ENCODE measurements at places on chromosomes 7 and 10. TPM values are rescaled to one million over a fixed set of nuclear protein-coding genes. Genes with fewer than 3 reads are reported as not detected.

DNA sequence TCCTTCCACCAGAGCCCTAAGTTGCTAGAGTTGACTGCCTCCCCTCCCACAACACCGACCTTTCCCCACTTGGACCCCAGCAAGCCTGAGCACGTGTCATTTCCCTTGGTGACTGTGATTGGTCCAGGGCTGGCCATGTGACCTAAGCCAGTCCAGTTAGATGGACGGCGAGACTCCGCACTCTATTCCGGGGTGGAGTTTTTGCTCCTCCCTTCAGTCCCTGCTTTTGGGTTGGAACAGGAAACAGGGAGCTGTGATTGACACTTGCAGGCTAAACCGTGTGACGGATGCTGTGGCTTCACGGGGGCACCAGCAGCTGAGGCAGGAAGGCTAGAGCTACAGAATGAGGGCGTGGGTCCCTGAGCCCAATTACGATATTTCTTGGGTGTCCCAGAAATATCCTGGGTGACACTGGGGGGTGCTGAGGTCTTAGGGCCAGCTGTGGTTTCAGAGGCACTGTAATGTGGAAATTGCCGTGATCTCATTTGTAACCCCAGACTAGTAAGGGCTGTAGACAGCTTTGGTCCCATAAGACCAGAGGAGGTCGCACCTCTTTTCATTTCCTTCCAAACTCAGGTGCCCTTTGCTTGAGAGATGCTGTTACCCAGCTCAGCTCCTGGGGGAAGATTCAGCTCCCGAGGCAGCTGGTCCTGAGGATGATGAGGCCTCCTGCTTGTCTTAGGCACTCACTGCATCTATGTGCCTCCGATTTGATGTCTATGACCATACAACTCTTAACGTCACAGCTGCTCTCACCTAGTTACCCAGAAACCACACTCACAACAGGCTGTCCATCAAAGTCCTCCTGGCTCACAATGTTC is 102.7 kb upstream of the NPTX2 start:
- DNase-seq, result no peak

DNA sequence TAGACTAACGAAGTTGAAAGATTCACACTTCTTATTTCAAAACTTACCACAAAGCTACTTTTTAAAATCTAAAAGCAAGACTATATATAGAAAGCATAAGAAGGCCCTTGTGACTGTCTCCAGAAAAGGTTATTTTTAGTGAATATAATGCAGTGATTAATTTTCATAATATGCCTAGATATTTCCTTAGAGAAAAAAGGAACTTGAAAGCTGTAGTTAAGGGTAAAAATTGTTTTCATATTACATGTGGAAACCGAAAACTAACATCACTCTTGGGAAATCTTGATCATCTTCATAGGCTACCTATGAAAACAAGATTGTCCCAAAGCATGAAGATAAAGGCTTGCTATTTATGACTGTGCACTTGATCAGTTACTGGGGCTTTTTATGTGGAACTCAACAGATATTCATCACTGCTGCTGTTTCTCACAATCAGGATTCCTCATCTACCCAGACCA is 223.2 kb downstream of the SH2D4B start:
- no peak for DNase-seq

DNA sequence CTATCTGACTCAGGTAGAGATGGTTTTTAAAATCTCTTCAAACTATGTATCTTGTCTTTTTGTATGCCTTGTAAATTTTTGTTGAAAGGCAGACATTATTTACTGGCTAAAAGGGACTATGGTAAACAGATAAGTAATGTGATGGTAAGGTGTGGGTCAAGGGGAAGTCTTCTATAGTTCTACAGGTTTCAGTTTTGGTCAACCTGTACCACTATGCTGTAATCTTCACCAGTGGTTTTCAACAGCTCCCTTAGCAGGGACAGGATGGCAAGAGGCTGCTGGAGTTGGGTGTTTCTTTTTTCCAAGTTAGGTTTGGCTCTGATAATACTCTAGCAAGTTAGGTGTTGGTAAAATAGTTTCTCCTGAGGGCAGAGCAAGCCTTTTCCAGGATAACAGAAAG is 32.7 kb upstream of the FZD8 start:
- no peak for DNase-seq

DNA sequence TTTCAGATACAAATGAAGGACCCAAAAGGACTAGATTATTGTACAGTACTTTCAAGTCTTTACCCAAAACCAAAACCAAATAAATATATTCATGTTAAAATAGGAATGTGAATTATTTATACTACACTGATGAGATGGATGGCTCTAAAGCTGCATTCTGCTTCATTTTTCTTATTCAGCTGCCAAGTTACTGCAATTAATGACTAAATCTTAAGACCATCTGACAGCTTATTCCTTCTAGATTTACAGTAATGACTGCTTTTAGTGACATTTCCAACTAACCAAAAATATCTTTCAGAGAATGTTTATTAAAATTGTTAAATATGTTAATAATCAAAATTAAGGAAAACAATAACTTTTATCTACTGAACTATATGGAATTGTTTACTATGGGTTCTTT is 20.9 kb downstream of the ENKUR start:
- no peak for DNase-seq

DNA sequence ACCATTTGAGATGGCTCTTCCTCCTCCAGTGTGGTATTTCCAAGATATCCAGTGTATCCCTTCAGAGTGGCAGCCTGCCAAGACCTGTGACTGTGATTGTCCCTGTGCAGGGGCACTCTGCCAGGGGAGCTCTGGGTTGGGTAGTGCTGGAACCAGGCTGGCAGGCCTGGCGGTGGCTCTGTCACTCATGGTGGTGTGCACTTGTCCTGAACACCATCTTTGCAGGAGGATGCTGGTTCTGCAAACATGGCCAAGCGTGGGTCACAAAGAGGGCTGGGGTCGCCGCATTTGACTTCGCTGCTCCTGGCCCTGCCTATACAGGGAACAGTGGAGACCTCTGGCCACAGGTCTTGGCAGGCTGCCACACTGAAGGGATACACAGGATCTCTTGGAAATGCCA is 205.2 kb downstream of the PRPF18 start:
- no peak for DNase-seq

- DNase-seq, result peak; percentile 28
These were observed 115.4 kb downstream of the RPS24 start for GRCh38 chr10:78148961-78149612.

- DNase-seq, result no peak
These were observed 110.9 kb downstream of the COL13A1 start for GRCh38 chr10:69912589-69912988.

- DNase-seq, result peak; percentile 97
These were observed 74.3 kb downstream of the SAMD9 start for GRCh38 chr7:93043385-93043985.

- no peak for DNase-seq
These were observed 64.9 kb downstream of the LCOR start for GRCh38 chr10:96896884-96897589.

DNA sequence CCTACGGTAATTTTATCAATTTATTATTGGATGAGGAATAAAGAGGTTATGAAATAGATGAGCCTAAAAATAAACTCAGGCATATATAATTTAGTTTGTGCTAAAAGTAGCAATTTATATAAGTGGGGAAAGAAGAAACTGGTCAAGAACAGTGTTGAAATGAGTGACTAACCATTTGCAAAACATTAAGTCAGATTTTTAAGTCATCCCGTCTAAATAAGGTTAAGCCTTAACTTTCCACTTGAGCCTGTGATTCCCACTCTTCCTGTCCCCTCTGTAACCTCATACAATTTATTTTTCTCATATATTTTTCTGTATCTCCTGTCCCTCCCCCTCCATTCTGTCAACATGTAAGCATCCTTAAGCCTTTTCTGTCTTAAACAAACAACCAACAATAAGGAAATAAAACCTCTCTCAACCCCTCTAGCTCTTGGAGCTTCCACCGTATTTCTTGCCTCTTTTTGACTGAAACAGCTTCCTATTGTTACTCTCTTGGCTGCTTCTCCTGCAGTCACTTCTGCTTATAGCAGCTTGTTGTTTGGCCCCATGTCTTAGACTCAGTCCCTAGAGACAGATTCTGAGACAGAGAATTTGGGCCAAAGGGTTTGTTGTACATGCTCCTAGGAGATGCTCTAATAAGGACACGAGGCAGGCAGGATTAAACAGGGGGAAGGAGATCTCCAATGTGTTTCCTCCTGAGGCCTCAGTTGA is 109.7 kb downstream of the GNAI1 start:
- peak; percentile 32 for DNase-seq

DNA sequence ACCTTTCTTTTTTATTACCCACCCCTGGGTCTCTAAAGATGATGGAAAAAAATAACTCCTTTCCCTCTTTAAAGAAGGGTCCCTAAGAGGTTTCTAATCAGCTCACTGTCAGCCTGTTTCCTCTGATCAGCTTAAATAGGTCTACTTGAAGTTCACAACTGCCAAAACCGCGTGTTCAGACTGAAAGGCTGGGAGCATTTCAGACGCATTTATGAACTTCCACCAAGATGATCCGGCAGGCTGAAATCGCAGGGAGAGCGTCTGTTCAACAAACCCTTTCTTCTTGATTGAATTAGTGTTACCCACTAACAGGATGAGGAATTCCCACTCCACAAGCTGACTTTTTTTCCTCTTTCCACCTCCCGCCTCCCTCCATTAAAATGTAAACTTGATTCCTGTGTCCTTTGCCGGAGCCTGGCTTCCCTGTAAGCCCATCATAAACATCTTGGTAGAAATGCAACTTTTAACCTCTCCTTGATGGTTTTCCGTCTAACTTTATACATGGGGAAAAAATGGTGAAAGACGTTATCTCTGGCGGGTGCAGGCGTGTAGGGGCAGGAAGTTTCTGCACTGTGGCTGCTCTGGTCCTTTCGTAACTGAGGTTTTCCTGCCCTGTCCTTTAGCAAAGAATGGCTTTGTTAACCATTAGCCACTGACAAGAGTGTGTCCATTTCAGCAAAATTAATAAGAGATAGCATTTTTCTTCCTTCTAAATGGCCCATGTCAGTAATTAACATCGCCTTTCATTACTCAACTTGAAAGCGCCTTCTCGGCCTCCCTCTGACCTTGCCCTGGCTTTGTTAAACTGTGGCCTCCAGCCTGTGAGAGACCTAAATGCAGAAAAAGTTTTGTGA is 130.7 kb downstream of the BAMBI start:
- no peak for DNase-seq

DNA sequence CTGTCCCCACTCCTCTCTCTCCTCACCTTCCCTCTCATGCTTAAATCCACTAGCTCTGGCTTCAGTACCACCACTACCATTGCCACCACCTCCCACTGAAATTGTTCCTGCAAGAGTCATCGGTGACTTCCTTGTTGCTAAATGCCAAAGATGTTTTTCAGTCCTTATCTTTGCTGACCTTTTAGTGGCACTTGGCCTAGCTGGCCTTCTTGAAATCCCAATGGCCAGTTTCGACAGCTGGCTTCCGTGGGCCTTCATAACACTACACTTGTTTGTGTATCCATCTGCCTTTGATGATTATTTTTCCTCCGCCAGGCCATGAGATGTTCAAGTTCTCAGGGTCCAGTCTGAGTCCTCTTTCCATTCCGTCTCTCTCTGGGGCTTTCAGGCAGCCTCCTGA is 118.2 kb upstream of the NANOS1 start:
- DNase-seq, result peak; percentile 14

GRCh38 chr7:71303566-71303965 is 171.6 kb downstream of the GALNT17 start:
- no peak for DNase-seq

- no peak for DNase-seq
These were observed 622.3 kb downstream of the SUGCT start for GRCh38 chr7:40757109-40757508.

DNA sequence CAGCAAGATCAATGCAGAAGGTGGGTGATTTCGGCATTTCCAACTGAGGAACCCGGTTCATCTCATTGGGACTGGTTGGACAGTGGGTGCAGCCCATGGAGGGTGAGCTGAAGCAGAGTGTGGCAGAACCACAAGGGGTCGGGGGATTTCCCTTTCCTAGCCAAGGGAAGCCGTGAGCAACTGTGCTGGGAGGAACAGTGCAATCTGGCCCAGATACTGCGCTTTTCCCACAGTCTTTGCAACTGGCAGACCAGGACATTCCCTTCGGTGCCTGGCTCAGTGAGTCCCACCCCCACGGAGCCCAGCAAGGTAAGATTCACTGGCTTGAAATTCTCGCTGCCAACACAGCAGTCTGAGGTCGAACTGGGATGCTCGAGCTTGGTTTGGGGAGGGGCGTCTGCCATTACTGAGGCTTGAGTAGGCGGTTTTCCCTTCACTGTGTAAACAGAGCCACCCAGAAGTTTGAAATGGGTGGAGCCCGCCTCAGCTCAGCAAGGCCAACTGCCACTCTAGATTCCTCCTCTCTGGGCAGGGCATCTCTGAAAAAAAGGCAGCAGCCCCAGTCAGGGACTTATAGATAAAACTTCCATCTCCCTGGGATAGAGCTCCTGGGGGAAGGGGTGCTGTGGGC is 58.6 kb upstream of the SLC26A5 start:
- DNase-seq, result no peak

DNA sequence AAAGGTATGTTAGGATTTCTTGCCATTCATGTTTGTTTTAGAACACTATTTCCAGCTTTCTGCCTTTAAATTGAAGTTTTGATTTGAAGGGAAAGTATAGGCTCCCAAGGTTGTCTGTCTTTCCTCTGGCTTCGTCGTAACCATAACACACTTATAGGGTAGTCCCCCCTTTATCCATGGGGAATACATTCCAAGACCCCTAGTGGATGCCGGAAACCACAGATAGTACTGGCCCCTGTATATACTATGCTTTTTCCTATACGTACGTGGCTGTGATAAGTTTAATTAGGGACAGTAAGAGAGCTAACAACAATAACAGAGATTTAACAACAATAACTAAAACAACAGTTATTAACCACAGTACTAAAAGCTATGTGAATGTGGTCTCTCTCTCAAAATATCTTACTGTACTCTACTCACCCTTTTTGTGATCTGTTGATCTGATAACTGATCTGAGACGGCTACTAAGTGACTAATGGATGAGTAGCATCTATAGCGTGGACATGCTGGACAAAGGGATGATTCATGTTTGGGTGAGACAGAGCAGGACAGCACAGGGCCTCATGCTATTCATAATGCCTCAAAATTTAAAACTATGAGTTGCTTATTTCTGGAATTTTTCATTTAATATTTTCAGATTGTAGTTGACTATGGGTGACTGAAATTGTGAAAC is 273.1 kb downstream of the AUTS2 start:
- DNase-seq, result no peak

- DNase-seq, result peak; percentile 21
These were observed 15.5 kb downstream of the ARHGAP12 start for GRCh38 chr10:31912898-31913850.

- no peak for DNase-seq
These were observed 52.5 kb downstream of the ADCYAP1R1 start for GRCh38 chr7:31104361-31105255.

Gene MYO3A
- total RNA-seq, result not detected

Gene TAS2R4
- total RNA-seq, result 0.06 TPM

Gene CALHM2
- total RNA-seq, result 28.0 TPM

Gene UCMA
- not detected for total RNA-seq

Gene SPDYE8
- not detected for total RNA-seq

Gene HOXA6
- 2.1 TPM for total RNA-seq

Gene C10orf105
- not detected for total RNA-seq

Gene ABCC2
- 0.58 TPM for total RNA-seq

Gene PNLIPRP2
- total RNA-seq, result not detected

Gene SPRN
- 0.29 TPM for total RNA-seq

Gene PTN
- total RNA-seq, result 5.7 TPM

Gene IGFBP1
- 0.23 TPM for total RNA-seq

Gene SUN3
- not detected for total RNA-seq

Measured in LHCN-M2 (cell line).